H9 (cell line): ENCODE measurements at places on chromosomes 11 and 22. TPM values are rescaled to one million over a fixed set of nuclear protein-coding genes. Genes with fewer than 3 reads are reported as not detected.

DNA sequence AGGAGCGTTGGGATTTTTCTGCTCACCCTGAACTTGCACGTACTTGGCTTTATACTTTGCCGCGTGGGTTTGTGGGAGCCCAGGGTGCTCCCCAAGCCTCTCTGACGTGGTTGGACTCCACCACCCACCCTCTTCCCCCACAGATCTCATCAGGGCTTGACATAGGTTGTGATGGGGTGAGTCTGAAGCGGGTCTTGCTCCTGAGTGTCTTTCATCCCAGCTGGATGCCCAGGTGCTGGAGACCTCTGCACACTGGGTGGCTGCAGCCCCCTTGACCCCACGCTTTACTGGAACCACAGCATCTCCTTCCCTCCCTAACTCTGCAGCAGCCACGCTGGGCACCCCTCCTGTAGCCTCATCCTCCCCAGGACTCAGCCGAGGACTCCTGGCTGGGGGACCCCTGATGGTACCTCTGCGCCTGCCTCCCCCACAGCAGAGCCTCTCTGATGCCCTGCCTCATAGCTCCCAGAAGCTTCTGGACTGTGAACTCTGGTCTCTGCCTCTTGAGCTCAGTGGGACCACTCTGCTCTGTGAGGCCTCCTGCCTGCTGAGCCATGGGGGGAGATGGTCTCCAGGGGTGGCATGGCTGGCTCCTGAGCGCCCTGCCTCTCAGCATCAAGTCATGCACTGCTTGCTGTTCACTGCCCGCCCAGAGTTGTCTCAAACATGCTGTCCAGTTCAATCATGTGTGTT is 45.2 kb downstream of the MYEOV start:
- DNase-seq, result peak; percentile 15

- no peak for DNase-seq
Observed at GRCh38 chr11:31325160-31325559, 44.4 kb downstream of the DCDC1 start.

DNA sequence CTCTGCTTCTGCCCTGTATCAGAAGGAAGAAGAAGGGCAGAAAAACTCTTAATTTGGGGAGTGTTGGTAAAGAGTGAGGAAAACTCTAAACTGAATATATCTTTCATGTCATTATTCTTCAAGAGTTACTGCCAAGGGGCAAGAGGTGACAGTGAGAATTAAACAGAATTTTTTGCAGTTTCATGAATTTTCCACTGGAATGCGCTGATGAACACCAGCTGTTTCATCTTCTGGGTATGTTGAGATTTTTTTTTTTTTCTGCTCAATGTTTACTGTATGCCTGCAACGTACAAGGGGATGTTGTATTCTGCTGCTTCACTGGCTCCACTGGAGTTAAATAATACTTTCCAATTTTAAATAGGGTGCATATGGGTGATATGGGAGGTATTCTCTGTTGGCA is 117.8 kb downstream of the FAM76B start:
- DNase-seq, result no peak

GRCh38 chr11:742156-742546 is 5.1 kb upstream of the TALDO1 start:
- DNase-seq, result no peak

DNA sequence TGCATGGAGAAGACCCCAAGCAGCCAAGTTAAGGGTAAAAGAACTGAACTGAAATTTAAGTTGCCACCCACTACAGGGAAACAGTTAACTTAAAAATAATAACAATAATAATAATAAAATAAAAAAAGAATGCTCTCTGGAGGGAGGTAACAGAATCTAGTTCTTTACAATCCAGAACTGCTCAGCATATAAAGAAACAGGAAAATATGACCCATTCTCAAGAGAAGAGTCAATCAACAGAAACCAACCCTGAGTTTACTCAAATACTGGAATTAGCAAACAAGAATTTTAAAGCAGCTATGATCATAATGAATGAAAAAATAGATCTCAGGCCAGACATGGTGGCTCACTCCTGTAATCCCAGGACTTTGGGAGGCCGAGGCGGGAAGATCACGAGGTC is 53.8 kb downstream of the DENND5A start:
- DNase-seq, result no peak

The PPFIA1 gene
- 59.2 and 63.4 TPM in 2 replicates for total RNA-seq

The RAG1 gene
- total RNA-seq, result 0.50 and 0.70 TPM in 2 replicates

The OR5B2 gene
- total RNA-seq, result not detected in 2 replicates

The APOL6 gene
- 0.04 and 0.07 TPM in 2 replicates for total RNA-seq
